ENCODE measurements at places on chromosomes 2 and 18.

DNA sequence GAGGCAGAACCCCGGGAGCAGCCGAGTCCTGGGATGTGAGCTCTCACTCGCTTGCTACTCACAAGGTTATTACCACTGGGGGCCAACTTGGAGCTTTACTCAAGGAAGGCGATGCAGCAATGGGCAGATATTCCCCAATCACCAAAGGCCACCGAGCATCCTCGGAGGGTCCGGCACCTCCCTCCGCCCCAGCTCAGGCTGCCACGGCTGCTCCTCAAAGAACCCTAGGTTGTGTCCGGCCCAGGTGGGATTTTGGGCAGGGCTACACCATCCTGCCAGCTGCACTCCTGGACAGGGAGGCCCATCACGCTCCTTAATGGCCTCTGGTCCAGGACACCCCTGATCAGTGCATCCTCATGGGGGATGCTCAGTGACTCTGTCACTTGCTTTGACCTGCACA, 24.8 kb downstream of the FBLN7 start:
- no peak for DNase-seq

DNA sequence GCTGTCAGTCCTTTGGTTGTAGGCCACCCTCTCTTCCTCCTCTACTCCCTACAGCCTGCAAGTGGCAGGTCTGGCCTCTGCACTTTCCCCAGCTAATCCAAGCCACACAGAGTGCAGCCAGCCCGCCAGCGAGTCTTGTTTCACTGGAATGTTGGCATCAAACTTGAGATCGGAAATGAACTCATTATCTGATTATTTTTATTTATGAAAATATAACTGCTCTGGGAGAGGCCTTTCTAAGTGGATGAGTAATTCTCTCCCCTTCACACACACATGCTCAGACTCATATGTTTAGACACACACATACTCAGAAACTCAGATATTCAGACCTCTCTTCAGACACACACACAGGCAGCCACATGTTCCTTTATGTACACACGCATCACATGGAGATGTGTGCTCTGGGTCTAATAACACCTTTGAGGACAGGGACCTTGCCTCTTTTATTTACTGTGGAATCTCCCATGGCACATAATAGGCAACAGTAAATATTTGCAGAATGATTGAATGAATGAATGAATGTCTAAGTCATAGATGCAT, 151.3 kb downstream of the ZFP36L2 start:
- DNase-seq = no peak

GRCh38 chr2:235170536-235171521, 219.0 kb downstream of the SH3BP4 start:
- no peak for DNase-seq

DNA sequence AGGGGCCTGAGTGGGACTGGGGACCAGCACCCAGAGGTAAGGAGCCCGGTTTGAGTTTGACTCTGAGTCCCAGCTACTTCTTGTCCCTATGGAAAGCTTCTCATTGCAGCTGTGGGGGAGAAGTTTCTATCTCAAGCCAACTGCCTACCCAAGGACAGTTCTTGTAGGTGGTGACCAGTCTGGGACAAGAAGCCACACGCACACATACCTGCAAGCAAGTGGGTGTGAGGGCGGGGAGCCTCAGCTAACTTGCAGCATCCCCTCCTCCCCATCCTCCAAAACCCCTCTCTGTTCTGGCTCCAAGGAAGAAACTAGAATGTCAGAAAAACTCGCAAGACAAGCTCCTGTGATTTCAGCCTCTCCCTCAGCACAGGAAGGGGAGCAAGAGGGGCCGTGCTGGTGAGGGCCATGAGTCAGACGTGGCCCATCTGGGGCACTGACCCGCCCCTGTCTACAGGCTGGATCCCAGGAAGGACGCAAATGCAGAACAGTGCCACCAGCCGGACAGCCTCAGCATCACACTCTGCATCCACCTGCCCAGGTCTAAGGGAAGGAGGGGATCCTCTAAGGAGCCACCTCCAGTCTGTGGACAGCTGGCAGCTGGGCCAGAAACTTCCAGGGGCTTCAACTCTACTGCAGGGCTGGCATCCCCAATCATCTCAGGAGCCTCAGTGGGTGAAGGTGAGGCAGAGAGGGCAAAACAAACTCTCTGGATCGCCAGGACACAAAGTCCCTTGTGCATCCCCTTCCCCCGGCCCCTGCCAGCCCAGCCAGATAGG, 103.4 kb downstream of the TNS1 start:
- peak; percentile 78 for DNase-seq

GRCh38 chr2:143679617-143680016, 550.4 kb downstream of the ARHGAP15 start:
- DNase-seq = no peak

- no peak for DNase-seq
Observed at GRCh38 chr2:169330555-169331198, 31.7 kb downstream of the LRP2 start.

DNA sequence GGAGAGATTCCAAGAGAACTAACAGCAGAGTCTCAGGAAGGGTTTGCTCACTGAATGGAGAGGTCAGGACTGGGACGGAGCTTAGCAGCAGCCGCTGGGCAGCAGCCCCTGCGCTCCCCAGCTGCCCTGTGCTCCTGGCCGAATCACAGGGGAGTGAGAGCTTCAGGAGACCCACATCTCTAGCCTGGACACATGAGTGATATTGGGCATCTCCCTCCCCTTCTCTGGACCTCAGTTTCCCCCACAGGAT, 511 bp downstream of the MATN3 start:
- DNase-seq = no peak

DNA sequence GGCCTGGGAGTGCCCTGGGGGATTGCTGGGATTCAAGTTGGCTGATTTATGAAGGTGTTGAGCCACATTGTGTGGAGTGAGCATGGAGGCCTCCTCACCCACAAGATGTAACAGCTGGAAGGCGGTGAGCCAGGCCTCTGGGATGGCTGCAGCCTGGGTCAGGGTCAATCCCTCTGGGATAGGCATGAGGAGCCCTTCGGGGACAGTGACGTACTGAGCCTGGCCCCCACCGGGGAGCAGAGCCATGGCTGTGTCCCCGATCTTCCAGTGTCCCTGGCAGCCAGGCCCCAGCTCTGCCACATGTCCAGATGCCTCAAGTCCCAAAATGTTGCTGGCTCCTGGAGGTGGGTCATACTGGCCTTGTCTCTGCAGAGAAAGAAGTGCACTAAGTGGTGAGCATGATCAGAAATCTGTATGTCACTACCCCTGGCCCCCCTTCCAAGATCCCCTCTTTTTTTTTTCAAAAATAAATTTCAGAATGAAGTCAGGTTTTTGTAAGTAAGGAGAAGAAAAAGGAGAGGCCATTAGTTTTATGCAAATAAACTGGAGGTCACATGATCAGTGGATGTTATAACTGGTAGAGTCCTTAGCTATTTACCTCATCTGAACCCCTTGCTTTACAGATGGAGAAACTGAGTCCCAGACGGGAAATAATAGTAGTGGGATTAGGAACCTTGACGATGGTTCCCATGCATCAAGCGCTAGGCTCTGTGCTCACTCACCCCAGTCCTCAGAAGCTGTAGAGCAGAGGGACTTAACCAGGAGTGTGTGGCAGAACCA, 1.7 kb downstream of the TP53I3 start:
- peak; percentile 54 for DNase-seq

DNA sequence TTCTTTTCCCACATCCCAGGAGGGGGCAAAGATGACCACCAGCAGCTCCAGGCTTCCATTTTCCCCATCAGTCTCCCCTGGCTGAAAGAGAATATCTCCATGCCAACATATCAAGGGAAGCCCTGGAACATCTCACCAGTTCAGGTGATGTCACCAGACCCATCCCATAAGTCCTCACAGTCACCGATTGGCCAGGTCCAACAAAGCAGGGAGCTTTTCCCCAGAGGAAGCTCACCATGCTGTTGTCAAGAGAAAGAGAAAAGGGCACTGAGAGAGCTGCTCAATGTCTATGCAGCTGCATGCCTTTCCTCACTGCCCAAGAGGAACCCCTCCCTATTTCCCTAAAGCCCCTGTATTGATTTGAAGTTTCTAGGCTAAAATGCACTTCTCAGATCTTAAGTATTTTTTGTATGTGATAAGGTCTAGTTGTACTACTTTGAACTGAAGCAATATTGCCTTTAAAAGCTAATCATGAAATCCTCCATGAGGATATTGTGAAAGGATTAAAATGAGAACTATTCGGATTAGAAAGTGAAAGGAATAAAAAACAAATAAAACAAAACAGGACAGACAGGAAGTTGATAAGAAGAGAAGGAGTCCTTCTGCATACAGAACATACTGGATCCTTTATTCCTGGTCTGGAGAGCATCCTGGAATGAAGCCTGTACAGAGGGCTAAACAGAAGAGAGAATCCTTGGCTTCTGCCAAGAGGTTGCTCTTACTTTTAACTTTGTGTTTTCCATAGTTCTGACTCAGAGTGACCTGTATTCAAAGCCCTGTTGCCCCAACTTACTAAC, 45.2 kb upstream of the CTIF start:
- no peak for DNase-seq

DNA sequence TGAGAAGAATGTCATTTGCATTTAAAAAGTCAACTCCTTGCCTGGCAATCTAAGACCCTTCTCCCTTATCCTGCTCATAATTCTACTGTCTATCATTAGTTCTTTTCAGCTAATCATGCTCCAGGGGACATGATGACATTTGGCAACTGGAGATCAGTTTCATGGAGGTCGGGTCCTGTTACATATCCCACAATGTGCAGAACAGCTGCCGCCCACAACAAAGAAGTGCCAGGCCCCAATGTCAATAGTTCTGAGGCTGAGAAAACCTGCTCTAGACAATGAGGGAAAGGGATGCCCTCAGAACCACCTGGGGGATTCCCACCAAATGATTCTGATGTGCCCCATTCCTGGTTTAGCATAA, 53.4 kb upstream of the IL1RL1 start:
- DNase-seq = no peak

- DNase-seq = no peak
Observed at GRCh38 chr2:36697424-36698066, 1.0 kb downstream of the VIT start.

DNA sequence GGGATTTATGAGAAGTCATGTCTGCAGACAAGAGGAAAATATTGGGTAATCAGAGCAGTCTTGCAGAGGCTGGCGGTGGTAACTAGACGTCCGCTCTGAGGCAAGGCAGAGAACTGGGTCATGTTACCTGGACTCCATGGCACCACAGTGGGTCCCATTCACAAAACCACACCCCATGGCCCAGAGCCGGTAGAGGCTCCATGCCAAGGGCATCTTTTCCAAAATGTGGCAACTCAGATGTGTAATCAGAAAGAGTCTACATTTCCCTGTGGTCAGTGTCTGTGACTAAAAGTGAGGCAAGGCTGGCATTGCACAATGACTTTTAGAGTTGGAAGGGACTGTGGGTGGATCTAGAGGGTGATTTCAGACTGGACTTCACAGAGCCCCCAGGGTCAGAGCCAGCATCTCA, 113.1 kb downstream of the MREG start:
- DNase-seq = no peak

DNA sequence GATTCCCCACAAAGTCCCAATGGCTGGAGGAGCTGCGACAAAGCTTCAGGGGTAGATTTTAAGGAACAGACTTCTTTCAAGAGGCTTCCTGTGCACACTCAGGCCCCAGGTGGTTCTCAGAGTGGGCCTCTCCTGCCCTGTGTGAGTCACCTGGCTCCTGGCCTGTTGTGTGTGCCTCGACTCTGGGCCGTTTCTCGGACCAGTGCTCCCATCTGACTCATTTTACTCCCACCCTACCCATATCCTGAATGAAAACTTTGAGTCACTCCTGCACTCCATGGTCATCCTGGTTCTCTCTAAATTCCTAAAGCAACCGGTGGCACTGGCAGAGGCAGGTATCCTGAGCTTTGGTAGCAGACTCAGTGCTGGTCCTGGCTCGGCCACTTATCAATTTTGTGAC, 84.1 kb downstream of the CELF4 start:
- DNase-seq = no peak

GRCh38 chr2:150479075-150479915, 8.2 kb downstream of the RND3 start:
- no peak for DNase-seq

DNA sequence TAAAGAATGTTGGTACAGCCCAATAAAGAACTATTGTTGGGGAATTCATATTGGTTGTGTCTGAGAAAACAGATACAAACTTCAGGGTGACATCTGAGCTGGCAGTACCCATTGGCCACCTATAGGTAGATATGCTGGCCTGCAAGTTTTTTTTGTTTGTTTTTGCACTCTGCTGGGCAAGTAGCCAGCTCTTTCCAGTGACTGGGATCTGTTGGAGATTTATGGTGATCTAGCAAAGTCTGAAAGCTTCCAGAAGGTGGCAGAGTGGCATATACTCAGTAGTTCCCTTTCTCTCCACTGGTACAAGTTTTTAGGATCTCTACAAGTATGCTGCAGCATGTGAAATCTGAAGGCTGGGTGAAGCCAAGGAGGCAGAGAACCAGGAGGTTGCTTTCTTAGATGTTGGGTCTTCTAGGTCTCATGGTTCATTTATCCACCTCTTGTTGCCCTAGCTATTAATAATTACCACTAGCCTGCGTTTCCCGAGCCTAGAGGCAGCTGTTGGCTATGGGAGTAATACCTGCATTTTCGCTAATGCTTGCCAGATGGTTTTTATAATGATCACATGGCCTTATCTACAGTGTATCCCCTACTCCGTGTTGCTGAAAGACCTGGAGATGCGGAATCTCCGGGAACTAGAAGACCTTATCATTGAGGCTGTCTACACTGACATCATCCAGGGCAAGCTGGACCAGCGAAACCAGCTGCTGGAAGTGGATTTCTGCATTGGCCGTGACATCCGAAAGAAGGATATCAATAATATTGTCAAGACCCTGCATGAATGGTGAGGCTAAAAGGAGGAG, 9.5 kb downstream of the COPS7B start:
- peak; percentile 55 for DNase-seq

DNA sequence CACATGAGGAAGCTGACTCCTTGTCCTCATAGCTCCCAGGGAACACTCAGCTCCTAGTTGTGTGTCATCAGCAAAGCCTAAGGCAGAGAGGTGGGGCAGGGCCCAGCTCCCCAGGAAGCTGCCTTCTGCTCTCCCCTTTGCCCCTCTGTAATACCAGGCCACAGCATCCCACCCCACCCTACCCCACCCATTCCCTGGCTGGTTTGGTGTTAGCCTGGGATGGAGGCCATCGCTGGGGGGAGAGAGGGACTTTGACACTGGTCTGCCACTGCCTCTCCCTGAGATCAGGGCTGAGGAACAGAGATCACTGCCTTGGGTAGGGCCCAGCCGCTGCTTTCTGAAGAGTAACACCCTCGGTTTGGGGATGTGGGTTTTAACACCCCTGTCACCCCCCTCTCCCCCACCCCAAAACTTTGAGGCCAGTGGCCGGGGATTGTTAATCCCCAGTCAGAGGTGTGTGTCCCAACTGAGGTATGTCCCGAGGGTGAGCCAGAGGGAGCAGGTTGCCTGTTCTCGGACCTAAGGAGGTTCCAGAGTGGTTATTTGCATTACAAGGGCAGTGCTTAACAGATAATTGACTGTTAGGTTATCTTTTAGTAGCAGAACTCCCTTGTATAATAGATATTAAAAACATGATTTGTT, 41.4 kb downstream of the TET3 start:
- no peak for DNase-seq

GRCh38 chr2:134610871-134611270, 107.9 kb downstream of the TMEM163 start:
- peak; percentile 9 for DNase-seq
